H54 (cell line): ENCODE measurements at places on chromosomes 2 and 18.

GRCh38 chr2:206707164-206707701 lies 11.0 kb downstream of the DYTN start:
- DNase-seq, result no peak

DNA sequence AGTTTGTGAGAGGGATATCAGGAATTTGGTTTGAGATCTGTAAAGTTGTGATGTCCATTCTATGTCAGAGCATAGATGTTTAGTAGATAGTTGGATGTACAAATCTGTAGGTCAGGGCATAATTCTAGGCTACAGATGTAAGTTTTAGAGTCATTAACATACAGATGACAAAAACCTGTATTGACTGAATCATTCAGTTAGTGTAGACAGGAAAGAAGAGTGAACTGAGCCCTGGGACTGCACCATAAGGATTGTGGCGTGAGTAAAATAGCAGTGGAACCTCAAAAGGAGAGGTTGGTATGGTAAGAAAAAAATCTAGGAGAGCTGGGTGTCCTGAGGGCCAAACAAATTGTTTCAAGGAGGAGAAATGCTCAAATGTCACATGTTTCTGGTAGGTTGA lies 73.1 kb upstream of the RPRM start:
- DNase-seq, result no peak

GRCh38 chr2:70561893-70562292 lies 8.3 kb upstream of the TGFA start:
- peak; percentile 32 for DNase-seq

GRCh38 chr18:29849144-29849543 lies 1193.4 kb downstream of the DSC3 start:
- DNase-seq, result no peak

- DNase-seq, result no peak
These were observed 63.5 kb downstream of the DNER start for GRCh38 chr2:229650901-229651300.

DNA sequence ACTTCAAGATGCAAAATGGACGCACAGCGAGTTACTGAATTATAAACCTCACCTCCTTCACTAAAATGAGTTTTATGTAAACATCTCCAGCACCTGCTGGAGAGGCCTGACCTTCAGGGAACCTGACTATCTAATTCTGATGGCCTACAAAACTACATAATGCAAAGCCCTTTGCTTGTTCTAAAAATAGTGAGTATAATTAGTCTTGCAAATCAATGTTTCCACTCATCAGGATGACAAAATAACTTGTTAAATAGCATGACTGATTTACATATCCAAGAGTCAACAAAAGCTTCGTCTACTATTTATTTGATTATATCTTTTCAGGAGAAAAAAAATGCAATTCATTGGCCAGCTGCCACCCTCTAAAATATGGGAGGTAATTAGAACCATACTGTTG lies 326.3 kb upstream of the MC4R start:
- DNase-seq, result no peak

DNA sequence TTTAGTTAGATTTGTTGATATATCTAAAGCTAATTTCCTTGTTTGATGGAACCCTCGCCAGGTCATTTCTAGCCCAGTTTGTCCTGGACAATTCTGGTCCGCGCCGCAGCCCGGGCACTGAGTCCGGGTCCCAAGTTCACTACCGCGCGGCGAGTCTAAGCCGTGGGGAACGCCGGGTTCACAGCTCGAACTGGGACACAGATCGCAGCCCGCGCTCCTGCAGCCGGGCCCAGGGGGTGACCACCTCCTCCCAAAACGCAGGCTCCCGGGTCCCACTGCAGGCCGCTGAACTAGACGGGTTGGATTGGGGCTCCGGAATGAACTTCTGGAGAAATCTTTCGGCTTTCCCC lies 681 bp downstream of the ACADL start:
- DNase-seq, result no peak

GRCh38 chr2:28463893-28464292 lies 32.0 kb upstream of the PLB1 start:
- no peak for DNase-seq

GRCh38 chr2:55923091-55923981 lies at the start of gene EFEMP1:
EFEMP1 (minus strand) TSS chr2:55923782; CDS start chr2:55922440, 1,342 bp downstream.
- peak; percentile 30 for DNase-seq

GRCh38 chr2:134421556-134422328 lies 167.9 kb downstream of the MGAT5 start:
- DNase-seq, result no peak

- DNase-seq, result no peak
These were observed 65.5 kb upstream of the PMAIP1 start for GRCh38 chr18:59834267-59834666.

DNA sequence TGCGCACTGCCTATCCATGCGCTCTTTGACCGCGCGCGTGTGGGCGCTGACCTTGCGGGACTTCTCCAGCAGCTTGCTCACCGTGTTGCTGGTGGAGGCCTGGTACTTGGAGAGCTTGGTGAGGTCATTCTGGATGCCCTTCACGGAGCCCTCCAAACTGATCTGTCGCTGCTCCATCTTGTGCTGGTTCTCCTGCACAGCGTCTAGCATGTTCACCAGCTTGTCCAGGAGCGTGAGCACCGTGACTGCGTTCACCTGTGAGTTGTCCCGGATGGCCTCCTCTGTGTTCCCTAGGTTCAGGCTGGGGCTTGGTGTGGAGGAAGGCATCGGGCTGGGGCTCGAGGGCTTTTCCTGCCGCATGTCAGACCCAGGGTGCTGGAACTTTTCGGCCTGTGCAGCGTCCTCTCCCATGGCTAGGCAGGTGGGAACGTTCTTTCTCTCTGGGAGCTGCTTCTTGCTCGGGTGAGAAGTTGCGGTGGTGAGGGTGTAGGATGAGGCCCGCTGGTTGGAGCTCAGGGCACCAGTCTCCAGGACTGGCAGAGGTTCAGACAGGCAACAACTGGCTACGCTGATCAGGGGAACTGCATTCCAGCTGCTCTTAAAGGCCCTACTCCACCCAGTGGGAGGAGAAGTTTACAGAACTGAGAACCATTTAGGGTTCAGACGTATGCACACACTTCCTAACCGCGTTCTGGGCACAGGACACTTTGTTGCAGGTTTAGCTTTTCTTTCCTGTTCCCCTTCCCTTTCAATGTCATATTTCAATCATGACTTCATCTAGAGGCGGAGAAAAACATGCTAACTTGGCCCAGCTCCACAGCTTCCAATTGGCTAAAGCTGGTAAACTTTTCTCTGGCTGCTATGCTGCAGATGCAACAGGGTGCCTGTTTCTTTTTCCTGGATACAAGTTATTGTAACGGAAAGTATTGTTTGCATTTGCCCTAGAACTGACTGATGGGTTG lies at the start of gene CAVIN2:
TSS of gene CAVIN2 (minus strand) at position 574 of the 962 bp plus-strand sequence. CDS start at position 411, 163 bp downstream.
- peak; percentile 47 for DNase-seq

GRCh38 chr18:79682894-79683625 lies 3.5 kb downstream of the CTDP1 start:
- DNase-seq, result no peak

- no peak for DNase-seq
These were observed 250 bp upstream of the CHST10 start for GRCh38 chr2:100417711-100418124.

DNA sequence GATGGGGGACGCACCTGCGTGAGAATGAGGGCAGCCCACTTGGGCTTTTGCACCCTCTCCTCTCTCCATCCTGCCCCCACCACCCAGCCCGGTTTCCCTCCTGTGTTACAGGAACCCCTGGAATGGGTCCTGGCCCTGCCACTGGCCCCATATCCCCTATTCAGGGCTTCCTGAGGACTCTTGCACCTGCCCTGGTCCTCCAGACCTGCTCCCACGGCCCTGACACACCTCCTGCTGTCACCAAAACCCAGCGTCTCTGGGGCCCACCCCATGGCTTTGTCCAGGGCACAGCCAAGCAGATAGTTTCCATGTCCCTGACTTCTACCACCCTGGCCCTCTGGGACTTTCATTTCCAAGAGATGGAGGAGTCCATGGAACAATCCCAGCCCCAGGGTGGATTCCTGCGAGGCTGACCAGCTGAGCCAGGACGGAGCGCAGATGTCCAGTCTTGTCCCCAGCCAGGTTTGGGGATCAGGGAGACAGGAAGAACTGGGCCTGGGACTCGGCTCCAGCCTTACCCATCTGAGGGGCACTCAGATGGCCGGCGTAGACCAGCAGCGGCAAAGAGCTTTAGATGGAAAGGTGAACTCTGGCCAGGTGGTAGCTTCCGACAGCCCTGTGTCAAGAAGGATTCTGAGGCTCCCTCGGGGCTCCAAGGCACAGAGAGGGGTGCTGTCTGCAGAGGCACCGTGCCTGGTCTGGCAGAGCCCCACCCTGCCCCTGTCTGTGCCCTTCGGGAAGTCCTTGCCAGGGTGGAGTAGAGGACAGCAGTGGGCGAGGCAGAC lies 12.0 kb downstream of the GPR35 start:
- no peak for DNase-seq

GRCh38 chr2:71935262-71935848 lies 212.3 kb downstream of the CYP26B1 start:
- DNase-seq, result no peak

DNA sequence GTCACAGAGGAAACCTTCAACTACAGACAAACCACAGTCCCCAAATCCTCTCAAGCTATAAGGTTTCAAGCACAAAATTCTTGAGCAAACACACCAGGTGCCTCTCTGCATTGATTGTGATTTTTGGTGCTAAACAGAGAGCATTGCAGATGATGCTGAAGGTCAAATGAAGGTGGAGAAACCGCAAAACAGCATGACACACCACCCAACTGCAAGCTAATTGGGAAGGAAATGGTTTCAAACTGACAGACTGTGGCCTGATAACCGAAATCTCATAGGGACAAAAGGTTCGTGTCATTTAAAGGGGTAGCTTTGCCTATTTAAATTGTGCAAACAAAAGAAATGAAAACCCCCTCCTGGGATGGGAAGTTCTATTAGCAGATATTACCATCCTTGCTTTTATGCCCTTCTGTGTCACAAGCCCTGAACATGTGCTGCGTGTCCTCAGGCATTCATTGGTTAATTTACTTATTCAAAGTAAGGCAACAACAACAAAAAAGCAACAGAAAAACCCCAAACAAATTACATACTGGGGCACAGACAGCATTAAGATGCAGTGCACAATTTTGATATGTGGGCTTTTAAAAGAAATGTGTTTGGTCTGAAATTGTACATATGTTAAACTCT lies 154.9 kb downstream of the AQP4 start:
- DNase-seq, result no peak
